ENCODE measurements at places on chromosomes 6 and 20.

- DNase-seq = no peak
Measured at GRCh38 chr6:50087231-50087954, 37.7 kb upstream of the DEFB112 start.

DNA sequence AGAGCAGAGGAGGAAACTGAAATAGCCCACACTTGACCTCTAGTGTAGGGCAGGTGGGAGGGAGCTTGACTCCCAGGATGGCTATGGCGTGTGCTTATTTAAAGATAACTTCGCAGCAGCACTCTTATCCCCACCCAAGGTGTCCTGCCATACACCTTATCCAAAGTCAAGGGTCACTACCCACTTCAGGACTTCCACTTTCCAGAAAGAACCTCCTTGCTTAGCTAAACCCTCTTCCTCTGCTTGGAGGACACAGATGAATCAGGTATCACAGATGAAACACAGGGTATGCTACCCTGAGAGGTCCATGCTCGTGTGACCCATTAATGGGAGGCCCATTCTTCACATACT, 2.3 kb downstream of the RIN2 start:
- DNase-seq = no peak

GRCh38 chr6:17042422-17043147, 59.3 kb upstream of the STMND1 start:
- no peak for DNase-seq

DNA sequence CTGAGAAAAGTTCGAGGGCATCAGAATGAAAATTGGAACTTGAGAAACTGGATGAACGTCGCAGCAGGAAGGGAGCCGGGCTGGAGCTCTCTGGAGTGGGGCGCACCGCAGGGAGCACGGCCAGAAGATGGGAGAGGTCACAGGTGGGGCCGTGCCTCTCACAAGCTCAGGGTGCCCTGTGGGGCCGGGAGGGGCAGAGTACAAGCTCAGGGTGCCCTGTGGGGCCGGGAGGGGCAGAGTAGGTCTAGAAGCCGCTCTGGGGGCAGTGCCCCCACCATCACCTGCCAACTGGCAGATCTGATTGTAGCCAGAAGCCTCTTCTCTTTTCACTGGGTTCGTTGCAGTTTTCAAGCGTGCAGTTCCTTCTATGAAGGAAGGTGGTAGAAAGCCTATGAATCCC, 61.1 kb upstream of the SNX9 start:
- DNase-seq = no peak

DNA sequence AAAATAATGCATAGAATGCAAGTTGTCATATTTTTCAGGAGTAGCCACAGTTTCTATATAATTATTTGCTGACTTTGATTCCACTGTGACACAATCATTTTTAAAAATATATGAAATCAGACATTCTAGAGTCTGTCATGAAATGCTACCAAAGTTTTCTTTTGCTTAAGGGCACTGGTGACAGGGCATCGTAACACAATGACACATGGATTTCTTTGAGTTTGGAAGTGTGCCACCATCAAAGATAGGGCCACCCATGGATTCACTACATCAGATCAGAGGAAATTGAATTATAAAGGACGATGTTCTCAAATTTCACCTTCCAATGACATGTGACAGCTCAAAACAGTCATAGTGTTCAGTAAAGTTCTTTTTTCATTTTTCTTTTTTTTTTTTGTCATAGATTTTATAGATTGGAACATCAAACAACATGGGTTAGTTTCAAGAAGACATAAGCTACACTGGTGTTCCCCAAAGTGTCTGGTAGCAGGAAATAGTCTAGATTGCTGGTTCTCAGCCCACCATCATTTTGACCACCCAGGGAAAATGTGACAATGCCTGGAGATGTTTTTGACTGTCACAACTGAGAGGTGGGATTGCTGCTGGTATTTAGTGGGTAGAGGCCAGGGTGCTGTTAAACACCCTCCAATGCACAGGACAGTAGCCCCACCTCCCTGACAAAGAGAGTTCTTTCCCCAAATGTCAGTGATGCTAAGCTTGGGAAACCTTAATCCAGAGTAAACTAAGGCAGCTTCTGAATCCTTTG, 123.8 kb upstream of the DOK5 start:
- DNase-seq = no peak

DNA sequence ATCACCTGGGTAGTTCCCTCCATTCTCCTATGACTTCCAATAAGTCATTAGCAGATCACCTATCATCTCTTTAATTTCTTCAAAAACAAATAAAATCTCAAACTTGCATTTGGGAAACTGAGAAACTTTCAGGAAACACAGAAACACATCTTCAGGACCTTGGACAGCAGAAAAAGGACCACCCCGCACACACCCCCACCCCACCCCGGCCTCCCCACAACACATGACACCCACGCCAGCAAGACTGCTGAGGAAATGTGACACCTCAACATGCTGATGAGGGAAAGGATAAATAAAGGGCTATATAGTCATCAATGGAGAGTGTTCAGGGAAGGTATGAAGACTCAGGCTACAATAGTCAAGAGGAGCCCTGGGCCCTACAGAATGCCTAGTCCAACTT, 15.6 kb upstream of the TRIM39 start:
- no peak for DNase-seq
